D721Med (cell line): ENCODE measurements at places on chromosomes 4 and X.

DNA sequence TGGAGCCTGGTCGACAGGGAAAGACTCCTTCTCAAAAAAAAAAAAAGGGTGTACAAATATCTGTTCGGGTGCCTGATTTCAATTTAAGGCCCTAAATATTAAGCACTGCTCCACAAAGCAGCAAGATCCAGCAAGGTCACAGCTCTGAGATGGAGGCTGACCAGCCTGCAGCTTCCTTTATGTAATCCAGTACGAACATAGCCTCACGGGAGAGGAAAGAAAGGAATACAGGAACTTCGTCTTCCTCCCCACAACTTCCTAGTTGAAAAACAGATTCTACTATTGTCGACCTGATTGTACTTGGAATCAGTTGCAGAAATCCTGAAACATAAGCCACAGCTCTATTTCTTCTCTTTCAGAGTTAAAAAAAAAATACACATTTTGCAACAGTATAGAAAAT lies 53.5 kb upstream of the TBC1D9 start:
- no peak for DNase-seq

DNA sequence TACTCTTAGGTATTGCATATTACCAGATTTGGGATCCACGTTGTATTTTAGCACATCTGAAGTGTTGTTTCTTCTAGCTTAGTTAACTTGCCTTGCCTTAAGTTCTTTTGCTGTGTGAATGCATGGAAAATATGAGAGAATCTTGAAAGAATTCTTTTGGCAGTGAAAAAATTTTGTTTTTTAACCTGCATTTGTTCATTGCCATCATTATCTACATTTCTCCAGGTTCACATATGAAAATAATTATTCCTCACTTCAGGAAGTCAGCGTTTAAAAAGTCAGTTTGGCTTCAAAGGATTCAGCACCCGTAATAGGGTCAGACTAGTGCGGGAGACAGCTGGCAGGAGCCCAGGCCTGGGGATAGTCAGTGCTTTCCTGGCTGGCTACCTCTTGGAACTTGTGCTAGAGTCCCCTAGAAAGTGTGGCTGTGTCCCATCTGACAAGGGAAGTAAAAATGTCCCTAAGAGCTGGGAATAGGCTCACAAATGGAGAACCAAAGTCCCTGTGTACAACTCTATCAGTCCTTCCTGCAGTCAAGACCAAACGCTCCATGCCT lies 251.9 kb upstream of the KLF3 start:
- DNase-seq: no peak

DNA sequence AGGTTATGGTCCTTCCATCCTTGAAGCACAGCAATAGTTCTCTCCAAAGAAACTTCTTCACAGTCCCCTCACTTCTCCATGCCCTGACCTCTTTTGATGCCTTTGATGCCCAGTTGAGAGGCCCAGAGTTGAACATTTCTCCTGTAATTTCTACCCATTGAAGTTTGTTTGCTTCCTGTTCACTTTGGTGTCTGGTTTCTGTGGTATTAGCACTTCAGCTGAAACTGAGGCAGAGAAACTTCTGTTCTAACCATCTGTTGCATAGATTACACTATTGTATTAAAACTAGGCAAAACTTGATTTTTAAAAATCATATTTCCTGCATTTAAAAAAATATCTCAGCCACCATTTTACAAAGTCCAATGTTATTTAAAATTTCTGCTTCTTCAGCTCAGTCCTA lies 89.8 kb upstream of the ADGRG2 start:
- no peak for DNase-seq

- no peak for DNase-seq
Observed at GRCh38 chr4:181685461-181685860, 557.7 kb upstream of the TENM3 start.

GRCh38 chr4:89549907-89550306 lies 242.3 kb upstream of the GPRIN3 start:
- DNase-seq: no peak

DNA sequence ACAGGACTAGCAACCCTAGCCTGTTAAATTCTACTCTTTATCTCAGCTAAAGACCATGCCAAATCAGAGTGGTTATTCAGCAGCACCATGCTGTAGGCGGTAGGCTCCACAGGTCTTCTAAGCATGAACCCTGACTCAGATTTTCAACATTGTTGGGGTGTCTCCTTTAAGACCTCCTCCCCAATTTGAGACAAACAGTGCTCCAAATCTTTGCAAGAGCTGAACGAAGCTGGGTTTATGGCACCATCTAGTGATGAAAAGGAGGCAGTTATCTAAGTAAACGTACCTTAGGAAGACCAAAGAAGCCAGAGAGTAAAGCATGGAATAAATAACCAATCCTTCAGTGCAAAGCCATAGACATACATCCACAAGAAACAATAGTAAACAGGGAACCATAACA lies 334.5 kb upstream of the SLC7A11 start:
- DNase-seq: no peak
